T47D (cell line): ENCODE measurements at places on chromosomes 1 and 21.

DNA sequence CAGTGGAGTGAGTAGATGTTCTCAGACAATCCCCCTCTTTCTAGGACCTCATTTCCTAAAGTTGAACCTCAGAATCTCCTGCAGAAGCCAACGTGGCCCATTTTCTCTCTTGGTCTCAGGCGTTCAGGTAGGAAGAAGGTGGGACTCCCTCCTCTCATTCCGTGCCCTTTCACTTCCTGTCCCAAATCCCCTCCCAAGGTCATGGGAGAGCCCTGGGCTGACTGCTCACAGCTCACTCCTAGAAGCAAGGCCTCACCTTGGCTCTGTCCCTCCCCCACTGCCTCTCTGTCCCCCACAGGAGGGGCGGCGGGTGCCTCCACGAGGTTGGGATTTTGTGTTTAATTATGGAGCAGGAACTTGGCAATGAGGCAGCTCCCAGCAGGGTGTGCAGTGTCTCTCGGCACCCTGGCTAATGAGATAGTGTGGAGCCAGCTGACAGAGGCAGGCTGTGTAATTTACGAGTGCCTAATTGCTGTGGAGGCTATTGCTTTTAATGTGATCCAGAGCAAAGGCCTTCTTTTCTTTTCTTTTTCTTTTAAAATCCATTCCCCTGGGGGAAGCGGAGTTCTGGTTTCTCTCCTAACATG lies 9.1 kb upstream of the CDK18 start:
- DNase-seq = no peak

DNA sequence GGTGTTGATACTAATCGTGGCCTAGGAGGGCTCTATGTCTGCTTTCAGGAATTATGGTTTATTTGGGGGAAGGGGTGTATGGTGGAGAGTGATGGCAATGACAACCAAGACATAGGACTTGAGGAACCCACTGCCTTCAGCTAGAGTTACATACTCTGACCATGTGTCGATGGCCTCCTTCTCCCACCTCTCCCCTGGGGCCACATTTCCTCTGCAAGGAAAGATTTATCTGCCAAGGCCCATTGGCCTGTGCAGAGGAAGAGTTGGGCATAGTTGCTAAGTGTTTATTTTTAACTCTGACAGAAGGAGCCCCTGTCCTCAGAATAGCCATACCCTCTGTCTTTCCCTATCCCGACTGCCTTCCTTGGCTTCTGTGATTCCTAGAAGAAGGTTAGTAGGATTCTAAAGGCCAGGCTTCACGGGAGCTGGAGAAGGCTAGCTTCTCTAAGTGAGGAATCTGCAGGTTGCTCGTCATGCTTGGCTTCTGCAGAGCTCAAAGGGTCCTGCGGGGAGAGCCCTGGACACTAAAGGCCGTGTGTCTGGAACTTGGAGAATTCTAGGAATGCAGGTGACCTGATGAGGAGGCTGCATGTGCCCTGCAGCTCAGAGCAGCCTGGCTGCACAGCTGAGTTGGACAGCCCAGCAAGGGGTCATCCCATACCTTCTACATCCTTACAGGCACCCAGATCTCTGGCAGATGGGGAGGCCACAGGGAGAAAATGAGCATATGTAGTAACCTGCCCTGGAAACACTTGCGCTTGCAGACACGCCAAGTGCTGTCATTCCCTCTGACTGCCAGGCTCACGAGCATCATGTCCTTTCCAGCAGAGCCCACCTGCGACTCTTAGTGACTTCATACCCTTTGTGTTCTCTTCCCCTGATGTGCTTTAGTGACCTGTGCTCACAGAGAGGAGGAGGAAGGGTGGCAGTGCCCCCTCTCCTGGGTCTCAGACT lies 9.7 kb downstream of the MAPKAPK2 start:
- peak; percentile 69 for DNase-seq

DNA sequence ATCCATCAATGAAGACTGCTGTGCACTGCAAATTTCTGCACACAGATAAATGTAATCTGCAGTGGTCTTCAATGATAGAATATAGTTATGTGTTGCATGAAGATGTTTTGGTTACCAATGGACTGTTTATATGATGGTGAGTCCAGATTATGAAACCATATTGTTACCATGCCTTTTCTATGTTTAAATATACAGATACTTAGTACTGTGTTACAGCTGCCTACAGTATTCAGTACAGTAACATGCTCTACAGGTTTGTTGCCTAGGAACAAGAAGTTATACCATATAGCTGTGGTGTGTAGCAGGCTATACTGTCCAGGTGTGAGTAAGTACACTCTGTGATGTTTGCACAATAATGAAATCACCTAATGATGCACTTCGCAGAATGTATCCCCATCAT lies 40.8 kb downstream of the SORT1 start:
- DNase-seq = no peak

GRCh38 chr1:170903961-170904360 lies 31.4 kb upstream of the MROH9 start:
- no peak for DNase-seq

GRCh38 chr1:150262388-150263320 lies 5.1 kb downstream of the CA14 start:
- no peak for DNase-seq

- DNase-seq = no peak
Observed at GRCh38 chr1:153799016-153799415, 23.8 kb downstream of the SLC27A3 start.

- no peak for DNase-seq
Observed at GRCh38 chr1:21961799-21962198, 15.0 kb upstream of the CELA3B start.

DNA sequence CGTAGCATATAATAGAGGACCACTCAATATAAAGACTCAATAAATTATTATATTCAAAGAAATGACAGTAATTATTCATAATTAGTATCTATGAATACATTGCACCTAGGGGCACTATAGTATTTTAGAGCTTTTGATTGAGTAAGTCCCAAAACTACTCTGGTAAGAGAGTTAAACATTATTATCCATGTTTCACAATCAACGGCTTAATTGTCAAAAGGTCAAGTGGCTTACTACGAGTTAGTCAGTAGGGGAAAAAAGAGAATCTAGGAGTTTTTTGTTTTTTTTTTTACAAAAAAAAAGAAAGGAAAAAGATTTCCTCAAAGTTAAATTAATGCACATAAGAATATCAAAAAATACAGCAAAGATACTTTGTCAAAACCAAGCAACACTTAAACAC lies 20.4 kb upstream of the LAMC1 start:
- DNase-seq = no peak

DNA sequence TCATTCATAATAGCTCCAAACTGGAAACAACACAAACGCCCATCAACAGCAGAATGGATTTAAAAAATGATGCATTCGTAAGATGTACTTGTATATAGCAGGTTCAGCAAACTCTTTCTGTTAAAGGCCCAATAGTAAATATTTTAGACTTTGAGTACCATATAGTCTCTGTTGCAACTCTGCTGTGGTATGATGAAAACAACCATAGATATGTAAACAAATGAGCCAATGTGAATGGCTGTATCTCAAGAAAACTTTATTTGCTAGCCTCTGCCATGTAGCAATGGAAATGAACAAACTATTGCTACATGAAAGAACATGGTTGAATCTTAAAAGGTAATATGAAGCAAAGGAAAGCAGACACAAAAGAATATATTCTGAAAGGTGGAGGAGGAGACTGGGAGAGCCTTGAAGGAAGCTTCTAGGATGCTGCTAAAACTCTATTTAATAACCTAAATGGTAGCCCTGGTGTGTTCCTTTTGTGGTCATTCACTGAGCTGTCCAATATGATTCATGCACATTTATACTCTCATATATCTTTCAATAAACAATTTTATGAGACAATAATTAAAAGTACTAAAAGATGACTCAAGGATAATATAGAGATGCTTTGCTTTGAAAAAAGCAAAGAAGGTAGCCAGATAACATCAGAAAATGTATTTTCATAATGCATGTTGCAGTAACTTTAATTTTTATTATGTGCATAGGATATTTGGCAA lies 29.1 kb upstream of the FMO3 start:
- DNase-seq = no peak

GRCh38 chr1:29281571-29281970 lies 45.2 kb downstream of the PTPRU start:
- DNase-seq = no peak

GRCh38 chr1:164855716-164856329 lies 296.8 kb downstream of the PBX1 start:
- DNase-seq = no peak

DNA sequence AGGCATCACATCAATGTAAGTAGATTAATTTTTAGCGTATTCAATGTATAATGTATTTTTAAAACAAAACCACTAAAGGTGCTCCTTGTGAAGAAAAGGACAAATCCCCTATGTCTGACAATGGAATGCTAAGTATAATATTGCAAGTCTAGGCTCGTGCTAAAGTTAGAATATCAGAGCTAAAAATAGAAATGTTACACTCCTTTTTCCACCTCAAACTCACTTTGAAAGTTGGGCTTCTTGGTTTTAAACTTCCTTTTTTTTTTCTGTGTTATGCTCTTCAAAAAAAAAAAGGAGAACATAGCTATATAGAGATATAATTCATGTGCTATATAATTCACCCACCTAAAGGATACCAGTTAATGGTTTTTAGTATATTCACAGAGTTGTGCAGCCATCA lies 3.6 kb upstream of the SERBP1 start:
- DNase-seq = no peak
